Stimulated activated CD4-positive, alpha-beta T cell treated with anti-CD3 and anti-CD28 coated beads, Interleukin-4, amount 100 ng/mL, for 48 hours (primary cell): ENCODE measurements at places on chromosomes 11 and 22.

GRCh38 chr11:111376181-111376871 lies 2.7 kb downstream of the POU2AF1 start:
- no peak for DNase-seq

DNA sequence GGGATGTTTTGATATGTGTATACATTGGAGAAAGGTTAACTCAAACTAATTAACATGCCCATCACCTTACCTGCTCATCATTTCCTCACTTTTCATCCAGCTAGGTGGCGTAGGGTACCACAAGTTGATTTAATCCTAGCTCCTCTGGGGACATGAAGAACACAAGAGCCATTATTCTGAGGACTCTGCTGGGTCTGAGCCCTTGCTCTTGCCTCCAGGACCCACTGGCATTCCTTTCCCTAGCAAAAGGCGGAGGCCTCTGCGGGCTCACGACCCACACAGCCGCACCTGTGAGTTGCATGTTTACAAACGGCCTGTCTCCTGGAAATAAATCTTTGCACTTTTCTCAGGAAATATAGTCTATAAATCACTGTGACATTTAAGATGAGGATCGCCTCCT lies 871.9 kb downstream of the TBC1D22A start:
- no peak for DNase-seq

GRCh38 chr11:101863361-101863760 lies 51.4 kb upstream of the CEP126 start:
- DNase-seq, result no peak

GRCh38 chr22:46674906-46675305 lies 54.7 kb downstream of the GRAMD4 start:
- no peak for DNase-seq

DNA sequence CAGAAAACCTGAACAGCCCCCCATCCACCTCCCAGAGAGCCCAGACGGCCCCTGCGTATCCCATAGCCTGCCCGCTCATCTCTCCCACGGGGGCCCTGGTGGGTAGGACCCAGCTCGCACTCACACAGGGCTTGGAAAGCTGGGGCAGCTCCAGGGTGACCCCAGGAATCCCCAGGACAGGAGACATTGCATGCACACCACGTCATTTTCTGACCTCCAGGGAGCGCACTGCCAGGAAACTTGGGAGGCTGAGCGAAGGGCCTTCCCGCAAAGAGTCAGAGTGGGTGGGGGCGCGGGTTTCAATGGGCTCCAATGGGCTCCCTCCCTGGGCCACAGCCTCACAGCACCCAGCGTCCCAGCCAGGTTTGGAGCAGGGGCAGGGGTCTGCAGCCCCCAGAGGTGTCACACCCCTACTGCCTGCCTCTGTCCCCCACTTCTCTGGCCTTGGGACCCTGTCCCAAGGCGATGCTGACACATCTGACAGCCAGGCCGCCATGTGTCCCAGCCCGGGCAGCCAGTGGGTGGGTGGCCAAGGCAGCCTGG lies 8.2 kb upstream of the SYT8 start:
- DNase-seq, result no peak

- DNase-seq, result no peak
These were observed 3.3 kb upstream of the CRACR2B start for GRCh38 chr11:824292-824880.

DNA sequence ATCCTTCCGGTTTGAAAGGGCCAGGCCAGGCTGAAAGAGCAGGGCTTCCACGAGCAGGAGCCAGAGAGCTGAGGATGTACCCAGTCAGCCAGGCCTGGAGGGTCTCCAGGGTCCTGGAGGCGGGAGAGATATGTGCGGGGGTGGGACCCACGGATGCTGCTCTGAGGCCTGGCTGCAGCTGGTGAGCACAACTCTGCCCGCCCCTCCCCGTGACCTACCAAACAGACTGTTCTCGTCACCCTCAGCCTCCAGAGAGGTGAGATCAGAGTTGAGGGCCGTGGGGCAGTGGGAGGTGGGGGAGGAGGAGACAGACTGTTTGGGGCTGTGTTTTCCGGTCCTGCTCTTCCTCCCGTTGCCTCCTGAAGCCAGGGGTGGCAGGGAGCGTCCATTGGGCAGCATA lies 42.2 kb downstream of the TRIOBP start:
- DNase-seq, result no peak

DNA sequence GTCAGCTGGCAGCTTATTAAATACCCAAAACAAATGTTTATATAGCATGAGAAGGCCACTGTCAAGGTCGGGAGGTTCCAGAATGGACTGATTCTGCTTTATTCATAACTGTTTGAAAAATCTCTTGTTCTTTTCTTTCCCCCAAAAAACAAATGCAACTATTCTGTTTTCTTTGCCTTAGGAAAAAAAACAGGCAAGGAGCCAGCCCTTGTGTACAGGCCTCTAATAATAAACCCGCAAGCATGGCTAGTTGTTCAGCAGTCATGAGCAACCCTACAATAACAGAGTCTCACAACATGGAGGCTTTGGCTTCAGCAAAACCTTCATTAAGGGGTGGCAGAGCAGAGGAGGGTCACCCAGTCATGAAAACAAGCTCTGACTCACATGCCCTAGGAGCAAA lies 191.7 kb downstream of the KIRREL3 start:
- DNase-seq, result no peak

DNA sequence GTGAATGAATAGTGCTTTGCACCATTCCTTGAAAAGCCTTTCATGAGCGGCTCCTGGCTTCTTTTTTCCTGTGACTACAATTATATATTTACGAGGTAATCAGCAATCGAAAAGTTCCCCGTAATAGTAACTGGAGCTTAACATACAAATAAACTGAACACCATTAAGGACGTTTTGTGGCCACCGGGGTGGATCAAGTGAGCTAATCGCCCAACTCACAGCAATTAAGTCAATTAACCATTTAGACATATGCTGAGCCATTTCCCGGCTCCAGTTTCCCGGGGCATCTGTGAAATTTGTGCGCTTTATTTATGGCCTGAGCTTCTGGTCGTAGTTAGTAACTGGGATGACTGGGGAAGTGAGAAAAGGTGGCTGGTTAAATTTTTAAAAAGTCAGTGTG lies 465.2 kb downstream of the MIAT start:
- DNase-seq, result no peak

DNA sequence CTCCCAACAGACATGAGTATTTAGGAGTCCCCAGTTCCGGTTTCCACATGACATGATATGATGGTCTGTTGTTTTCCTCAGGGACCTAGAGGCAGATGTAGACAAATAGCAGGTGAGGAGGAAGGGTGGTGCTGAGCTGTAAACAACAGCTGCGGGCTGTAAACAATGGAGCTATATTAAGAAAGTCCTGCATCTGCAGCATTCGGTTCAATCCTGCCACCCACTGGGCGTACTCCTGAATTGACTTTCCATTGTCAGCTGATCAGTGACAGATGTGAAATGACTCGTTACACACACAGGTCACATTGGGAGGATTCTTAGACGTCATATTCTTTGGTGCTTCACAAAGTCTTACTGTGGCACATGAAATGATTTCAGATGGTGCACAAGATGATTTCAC lies 26.8 kb upstream of the RAG1 start:
- peak; percentile 8 for DNase-seq

- no peak for DNase-seq
These were observed 19.0 kb upstream of the CCDC134 start for GRCh38 chr22:41781507-41781906.

- no peak for DNase-seq
These were observed 129.5 kb downstream of the MICAL2 start for GRCh38 chr11:12239804-12240371.

- DNase-seq, result no peak
These were observed 6.2 kb downstream of the DRAP1 start for GRCh38 chr11:65925397-65925796.

DNA sequence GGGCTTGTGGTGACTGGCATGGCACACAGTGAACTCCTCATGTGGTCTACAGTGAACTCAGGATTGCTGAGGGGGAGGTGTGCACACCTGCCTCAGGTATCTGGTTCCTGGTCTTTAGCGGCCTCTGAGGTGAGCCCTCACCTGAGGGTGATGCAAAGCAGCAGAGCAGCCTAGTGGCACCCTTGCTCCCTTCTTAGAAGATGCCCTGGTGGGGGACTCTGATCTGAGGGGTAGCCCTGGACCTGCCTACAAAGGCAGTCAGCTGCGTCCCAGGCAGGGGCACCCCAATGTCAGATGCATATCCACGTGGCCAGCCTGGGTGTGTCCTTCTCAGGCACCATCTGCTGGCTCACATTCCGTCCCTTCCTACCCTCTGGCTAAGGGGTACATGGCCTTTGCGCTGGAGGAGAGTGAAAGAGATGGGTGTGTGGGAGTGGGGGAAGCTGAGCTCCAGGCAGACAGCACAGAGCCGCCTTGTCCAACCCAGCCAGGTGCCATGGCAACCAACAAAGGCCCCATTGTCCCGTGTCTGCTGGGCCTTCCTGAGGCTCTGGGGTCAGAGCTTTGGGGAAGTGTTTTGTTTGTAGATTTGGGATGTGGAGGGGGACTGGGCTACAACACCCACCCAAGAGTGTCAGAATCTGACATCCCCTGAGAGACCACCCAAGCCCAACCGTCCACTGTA lies 5.8 kb downstream of the PLEKHB1 start:
- no peak for DNase-seq

DNA sequence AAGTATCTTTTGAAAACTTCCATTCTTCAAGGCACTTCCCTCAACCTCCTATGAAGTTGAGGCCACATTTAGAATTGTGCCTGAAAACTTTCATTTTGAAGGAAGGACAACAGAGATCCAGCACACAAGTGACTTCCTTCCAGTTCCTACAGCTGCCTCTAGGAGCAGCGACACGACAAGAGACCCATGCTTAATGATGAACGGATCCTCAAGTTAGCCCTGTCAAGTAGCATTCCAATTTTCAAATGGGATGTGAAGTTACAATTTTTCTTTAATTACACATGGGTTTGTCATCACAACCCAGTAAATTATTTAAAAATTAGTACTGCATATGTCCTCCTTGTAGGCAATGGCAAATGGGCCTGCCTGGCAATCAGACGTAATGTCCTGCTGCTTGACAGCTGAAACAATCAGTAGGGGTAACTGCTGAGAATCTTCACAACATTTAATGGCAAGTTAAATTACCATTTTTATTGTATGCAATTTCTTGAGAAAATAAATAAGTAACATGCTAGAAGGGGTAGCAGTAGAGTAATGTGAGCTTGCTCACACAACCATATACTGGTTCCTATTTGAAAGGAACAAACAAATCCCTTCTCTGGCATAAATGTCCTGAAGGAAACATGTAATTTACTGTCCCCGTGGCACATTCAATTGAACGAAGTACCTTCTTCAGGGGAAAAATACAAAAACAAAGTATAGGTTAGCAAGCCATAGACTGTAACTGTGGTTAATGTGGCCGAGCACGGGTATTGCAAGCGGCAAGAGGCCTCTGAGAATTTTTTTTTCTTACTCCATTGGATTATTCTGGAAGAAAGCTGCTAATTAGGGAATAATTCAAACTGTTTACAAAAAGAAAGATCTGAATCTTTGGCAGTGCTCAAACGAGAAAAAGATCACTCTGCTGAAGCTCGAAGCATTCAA lies 288.3 kb downstream of the CADM1 start:
- DNase-seq, result no peak

DNA sequence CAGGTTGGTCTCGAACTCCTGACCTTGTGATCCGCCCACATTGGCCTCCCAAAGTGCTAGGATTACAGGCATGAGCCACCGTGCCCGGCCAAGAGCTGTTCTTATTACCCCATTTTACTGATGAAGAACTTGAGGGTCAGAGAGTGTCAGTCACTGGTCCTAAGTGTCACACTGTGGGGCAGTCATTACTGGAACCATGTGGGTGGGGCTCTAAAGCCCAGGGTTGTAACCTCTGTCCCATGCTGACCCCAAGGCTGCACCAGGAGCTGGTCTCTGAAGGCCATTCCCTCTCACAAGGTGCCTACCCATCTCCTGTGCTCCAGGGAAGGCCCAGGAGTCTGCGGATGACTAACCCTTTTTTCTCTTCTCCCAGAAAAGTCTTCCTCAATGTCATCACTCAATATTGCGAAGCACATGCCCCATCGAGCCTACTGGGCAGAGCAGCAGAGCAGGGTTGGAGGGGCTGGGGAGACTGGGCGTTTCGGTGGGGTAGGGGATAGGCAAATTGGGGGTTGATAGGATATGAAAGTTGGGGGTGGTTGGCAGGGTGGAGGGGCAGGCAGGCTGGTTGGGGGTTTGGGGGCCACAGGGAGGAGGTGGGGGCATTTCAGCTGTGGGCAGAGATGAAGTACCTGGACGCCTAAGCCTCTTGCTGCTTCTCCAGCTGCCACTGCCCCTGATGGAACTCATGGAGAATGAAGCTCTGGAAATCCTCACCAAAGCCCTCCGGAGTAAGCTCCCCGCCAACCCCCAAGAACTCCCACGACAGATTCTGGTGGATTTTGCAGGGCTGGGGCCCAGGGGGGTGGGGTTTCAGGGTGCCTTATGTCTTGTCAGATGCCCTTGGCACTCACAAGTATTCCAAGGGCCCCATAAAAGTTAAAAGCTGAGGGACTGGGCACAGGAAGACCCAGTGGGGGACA lies 2.0 kb upstream of the ESRRA start:
- DNase-seq, result no peak

GRCh38 chr11:6452219-6452618 lies 11.4 kb upstream of the HPX start:
- no peak for DNase-seq

DNA sequence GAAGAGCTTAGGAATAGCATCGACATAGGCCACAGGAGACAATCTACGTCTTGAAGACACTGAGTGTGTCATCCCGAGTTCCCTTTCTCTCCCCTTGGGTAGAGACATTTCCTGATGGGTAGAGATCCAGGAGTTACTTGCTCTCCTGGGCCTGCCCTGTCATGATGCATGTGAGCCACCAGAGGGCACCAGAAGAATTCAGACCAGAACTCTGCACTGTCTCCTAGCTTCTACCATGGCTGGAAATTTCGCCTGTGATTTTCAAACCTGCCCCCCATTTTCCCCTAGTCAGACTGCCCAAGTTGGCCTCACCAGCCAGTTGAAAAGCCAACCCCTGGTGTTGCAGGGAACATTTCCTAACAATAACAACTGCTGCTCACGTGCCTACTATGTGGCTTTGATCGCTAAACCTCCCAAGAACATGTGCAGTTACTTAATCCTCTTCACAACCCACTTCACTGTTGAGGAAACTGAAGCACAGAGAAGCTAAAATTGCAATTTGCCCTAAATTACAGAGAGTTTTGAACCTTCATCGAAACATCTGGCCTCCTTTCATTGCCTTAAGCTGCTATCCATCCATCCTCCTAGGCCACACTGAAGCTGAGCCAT lies 47.2 kb downstream of the C11orf58 start:
- peak; percentile 45 for DNase-seq
